Activated T-helper 1 cell treated with Interleukin-2 at 50 U/mL for 16 hours (primary cell): ENCODE measurements at places on chromosomes 1 and 21.

DNA sequence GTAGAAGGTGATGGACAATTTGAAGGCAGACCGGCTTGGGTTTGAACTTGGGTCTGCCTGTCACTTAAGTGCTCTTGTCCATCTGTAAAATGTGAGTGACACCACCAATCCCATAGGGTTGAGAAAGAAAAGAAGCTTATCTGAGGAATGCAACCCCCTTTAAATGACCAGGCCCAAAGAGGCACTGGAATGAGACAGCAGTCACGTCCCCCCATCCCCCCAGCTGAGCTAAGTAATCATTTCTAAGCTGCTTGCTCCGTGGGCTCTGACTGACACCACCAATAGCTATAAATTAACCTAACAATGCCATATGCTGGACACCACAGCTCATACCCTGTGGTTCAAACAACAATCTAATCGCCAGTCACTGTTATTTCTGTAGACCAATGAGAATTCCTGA lies 15.1 kb downstream of the LCA5L start:
- DNase-seq = no peak

DNA sequence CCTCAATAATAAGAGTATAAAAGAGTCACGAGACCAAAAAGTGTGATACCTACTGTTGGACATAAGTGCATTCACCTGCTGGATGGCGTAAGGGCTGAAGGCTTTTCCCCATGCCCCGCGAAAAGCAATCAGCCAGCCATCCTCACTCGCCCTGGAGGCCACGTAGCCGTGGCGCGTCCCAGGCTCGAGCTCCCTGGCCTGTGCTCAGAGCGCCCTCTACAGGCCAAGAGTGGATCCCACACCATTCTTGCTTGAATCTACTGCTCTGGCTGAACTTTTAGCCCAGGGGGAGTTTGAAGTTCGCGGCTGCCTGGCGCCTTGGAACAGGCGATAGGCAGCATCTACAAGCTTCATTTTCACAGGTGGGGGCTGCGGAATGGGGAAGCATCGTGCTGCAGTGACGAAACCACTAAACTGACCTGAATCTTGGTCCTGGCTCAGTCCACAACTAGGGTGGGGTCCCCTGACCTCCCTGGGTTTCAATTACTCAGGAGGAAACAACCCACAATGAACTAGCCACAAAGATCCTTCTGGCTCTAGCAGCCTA lies 70.3 kb upstream of the SERBP1 start:
- peak; percentile 75 for DNase-seq

DNA sequence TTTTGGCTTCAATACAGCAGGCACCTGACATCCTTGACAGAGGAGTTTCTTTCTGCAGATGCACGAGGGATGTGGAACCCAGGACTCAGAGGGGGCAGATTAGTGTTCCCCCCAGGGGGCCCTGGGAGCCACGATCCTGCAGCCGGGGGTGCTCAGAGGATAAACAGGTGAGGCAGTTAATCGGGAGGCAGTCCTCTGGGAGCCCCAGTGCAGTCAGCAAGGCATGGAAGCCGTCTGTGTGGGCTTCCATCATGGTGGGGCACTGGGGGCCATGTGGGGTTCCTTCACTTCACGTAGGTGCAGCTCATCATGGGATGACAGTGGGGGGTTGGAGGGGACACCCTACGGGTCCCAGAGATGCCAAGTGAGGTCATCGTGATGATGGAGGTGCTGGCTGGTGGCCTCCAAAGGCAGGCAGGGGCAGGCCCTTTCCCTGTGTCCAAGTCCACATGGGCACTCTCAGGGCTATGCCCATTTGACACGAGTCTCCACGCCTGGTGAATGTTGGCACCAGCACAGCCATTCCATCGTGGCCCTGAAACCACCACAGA lies 59.3 kb upstream of the ABCG1 start:
- no peak for DNase-seq

GRCh38 chr1:165119086-165119485 lies 237.4 kb downstream of the LMX1A start:
- no peak for DNase-seq

- DNase-seq = no peak
These were observed 17.0 kb downstream of the RERE start for GRCh38 chr1:8800416-8800815.

GRCh38 chr1:246113555-246114095 lies 393.5 kb downstream of the SMYD3 start:
- no peak for DNase-seq

GRCh38 chr1:84155517-84155916 lies 11.4 kb downstream of the PRKACB start:
- no peak for DNase-seq

DNA sequence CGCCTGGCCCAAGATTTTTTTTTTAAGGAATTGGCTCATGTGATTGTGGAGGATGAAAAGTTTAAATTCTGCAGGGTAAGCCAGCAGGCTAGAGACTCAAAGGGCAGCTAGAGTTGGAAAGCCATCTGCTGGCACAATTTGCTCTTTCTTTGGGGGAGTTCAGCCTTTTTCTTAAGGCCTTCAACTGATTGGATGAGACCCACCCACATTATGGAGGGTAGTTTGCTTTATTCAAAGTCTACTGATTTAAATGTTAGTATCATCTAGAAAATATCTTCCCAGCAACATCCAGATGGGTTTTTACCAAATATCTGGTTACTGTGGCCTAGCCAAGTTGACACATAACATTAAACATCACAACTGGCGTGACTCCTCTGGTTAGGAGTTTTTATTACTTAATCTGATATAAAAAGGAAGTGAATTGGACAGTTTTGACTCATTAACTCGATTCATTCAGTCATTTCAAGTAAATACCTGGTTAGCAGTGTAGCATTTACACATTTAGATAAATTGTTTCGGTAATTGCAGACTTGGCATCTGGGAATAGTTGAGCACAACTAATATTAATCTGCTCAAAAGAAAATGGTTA lies 12.4 kb downstream of the HOOK1 start:
- DNase-seq = no peak

DNA sequence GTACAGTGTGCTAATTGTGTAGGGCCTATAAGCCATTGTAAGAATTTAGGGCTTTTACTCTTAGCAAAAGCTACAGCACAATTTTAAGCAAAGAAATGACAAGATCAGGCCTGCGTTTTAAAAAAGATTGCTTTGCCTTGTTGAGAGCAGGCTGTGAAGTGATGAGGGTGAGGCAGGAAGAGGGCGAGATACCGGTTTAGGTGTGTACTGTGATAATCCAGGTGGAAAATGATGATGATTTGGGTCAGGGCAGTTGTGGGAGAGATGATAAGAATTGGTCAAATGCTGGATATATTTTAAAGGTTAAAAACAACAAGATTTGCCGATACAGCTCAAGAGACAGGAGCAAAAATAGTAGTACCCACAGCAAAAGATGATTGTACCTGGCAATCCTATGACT lies 72.0 kb downstream of the SWT1 start:
- DNase-seq = no peak
